ENCODE measurements at places on chromosomes 7 and 10.

GRCh38 chr7:132558815-132559214 is 17.5 kb downstream of the PLXNA4 start:
- DNase-seq: no peak

- DNase-seq: peak; percentile 49
Observed at GRCh38 chr10:58064714-58065528, 202.8 kb downstream of the IPMK start.

DNA sequence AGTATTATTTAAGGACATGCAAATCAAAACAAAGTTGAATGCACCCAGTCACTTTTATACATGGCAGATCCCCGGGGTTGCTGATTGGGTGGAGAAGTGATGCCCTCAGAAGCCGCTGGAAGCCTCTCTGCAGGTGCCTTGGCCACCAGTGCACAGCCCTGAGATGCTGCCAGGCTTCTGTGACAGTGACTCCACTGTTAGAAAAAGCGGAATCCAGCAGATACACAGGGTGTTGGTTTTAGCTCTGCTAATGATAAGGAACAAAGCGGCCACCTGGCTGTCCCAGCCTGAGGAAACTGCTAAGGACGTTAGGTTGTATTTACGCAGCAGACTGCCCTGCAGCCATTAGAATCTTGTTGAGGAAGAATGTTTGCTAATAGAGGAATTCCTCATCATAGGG is 47.5 kb downstream of the JAKMIP3 start:
- DNase-seq: no peak

GRCh38 chr7:32222251-32222900 is 152.2 kb upstream of the PDE1C start:
- DNase-seq: no peak

GRCh38 chr7:98286093-98286539 is 4.6 kb downstream of the BRI3 start:
- DNase-seq: peak; percentile 73

GRCh38 chr7:132076301-132077035 is 499.8 kb downstream of the PLXNA4 start:
- no peak for DNase-seq

GRCh38 chr7:69803699-69804516 is 205.6 kb downstream of the AUTS2 start:
- DNase-seq: no peak

DNA sequence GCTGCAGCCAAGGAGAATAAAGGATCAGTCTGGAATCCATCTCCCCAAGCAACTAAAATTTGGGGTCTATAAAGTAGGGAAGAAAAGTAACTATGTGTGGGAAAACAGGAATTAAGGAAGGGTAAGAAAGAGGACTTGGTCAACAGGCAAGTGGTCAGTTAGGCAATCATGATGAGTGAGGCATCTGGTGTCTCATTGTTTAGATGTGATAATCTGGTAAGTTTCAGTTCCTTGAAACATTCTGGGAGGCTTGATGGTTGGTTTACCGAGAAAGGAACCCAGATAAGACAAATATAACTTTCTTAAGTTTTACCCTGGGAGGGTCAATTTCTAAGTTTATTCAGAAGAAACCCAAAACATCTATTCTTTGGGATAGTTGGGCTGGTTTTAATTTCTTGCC is 22.3 kb downstream of the HYAL4 start:
- no peak for DNase-seq

DNA sequence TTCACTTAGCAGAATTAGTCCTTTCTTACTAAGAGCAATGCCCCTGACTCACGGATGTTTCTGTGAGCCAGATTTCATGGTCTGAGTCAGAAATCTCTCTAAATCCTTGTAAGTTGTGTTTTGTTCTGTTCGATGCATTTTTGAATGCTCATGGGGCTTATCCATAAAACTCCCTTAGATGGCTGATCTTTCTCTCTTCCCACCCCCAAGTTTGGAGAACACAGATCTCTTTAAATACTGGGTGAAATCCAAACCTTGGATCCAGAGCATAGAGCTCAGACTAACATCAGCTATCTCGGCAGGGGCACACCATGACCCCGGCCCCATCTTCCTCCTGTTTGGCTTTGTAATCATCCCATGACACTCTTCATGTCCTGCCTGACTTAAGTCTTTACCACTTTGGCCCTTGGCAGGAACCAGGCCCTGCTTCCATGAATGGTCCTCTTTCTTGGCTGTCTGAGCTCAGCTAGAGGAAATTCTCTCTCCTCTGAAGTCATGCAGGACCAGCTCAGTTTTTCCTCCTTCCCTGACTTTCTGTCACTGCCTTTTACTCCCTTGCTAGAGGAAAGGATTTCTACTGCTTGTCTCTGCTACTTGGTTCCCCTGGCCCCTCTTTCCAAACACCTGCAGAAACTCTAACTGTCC is 120.4 kb upstream of the RAB11FIP2 start:
- DNase-seq: no peak

GRCh38 chr10:94316560-94316959 is 46.2 kb downstream of the NOC3L start:
- no peak for DNase-seq

DNA sequence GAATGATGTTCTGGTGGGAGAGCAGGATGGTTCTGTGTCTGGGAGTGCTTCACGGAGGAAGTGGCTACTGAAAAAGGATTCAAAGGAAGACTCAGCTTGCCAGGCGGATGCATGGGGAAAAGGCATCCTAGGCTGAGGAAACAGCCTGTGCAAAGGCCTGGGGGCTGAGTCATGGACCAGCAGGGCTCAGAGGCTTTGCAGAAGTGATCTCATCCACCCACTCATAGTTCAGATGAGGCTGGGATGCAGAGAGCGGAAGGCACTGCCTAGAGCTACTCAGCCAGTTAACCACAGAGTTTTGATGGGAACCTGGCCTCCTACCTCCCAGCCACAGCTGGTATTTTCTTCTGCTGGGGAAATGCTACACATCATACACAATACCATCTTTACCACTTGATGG is 15.8 kb upstream of the ADAMTS14 start:
- peak; percentile 88 for DNase-seq

DNA sequence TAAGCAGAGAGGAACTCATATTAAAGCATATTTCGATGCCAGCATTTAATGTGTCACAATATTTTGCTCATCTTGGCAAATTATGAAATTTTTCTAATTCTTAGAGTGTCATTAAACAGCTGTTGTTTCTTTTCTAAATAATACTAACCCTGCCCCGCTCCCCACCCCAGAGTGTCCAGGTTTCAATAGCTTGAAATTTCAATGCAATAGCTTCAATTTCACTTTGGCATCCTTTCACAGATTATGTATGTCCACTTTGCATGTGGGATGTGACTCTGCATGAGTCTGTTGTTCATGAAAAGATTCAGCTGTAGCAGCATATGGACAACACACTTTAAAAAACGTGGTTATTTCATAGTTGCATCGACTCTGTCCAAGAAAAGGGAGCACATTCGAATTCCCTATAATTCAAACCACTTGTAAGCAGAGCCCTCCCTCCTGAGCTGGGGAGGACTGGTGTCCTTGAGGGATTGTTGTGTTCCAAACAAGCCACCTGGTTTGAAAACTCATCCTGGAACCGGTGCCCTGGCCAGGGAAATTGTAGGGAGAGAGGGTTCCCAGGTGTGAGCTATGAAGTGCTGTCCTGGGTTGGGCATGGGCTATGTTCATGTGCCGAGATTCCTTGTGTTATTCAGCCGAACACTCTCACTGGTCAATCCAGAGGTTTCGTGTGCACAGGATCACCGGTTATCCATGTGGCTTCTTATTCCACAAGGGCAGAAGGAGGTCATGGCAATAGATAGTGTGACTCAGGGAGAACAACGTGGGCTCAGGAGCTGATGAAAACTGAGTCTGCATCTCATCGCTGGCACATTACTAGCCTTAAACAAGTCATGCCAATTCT is 64.6 kb upstream of the CREB5 start:
- DNase-seq: no peak

- DNase-seq: no peak
Observed at GRCh38 chr10:20622531-20623211, 274.4 kb downstream of the NEBL start.

- DNase-seq: no peak
Observed at GRCh38 chr7:70303780-70304179, 705.5 kb downstream of the AUTS2 start.

- peak; percentile 8 for DNase-seq
Observed at GRCh38 chr10:108970016-108970415, 953.3 kb downstream of the XPNPEP1 start.

DNA sequence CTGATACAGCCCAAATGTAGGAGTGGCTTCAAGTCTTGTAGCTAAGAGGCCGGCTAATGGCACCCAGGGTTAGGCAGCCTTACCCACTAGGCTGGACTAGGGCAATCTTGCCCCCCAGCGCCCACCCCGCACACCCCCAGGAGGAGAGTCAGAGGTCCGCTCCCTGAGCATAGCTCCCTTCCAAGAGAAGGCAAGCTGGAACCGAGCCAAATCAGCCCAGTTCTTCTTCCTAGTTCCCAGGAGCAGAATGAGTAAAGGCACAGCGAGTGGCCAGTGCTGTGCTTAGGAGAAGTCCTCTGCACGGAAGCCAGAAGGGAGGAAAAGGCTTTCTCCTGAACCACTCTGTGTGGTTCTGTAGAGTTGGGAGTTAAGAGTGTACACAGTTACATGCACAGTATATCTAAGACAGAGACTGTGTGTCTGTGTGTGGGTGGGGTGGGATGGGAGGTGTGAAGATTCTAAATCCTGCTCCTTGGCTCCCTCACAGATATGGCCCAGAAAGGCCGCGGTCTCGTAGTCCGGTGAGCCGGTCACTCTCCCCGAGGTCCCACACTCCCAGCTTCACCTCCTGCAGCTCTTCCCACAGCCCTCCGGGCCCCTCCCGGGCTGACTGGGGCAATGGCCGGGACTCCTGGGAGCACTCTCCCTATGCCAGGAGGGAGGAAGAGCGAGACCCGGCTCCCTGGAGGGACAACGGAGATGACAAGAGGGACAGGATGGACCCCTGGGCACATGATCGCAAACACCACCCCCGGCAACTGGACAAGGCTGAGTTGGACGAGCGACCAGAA is 59.7 kb upstream of the PDCD4 start:
- no peak for DNase-seq

GRCh38 chr7:104621321-104621720 is 292.9 kb downstream of the LHFPL3 start:
- DNase-seq: no peak

DNA sequence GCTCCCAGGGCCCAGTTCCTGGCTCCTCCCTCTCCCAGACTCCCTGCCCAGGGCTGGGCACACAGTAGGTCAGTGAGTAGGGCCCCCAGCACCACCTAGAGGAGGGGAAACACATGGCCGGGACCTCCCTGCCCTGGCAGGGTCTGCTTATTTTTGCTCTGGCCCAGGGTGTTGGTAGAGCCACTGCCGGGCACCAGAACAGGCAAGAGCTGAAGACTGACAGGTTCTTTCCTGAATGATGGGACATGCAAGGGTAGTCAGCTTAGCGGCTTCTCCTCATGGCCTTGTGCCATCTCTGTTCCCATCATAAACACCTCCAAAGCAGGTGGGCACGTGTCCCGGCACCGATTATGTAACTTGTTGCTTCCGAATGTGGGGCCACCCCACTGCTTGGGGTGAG is 86.5 kb downstream of the NEURL1 start:
- no peak for DNase-seq

- no peak for DNase-seq
Observed at GRCh38 chr7:43044511-43044910, 67.9 kb upstream of the HECW1 start.

DNA sequence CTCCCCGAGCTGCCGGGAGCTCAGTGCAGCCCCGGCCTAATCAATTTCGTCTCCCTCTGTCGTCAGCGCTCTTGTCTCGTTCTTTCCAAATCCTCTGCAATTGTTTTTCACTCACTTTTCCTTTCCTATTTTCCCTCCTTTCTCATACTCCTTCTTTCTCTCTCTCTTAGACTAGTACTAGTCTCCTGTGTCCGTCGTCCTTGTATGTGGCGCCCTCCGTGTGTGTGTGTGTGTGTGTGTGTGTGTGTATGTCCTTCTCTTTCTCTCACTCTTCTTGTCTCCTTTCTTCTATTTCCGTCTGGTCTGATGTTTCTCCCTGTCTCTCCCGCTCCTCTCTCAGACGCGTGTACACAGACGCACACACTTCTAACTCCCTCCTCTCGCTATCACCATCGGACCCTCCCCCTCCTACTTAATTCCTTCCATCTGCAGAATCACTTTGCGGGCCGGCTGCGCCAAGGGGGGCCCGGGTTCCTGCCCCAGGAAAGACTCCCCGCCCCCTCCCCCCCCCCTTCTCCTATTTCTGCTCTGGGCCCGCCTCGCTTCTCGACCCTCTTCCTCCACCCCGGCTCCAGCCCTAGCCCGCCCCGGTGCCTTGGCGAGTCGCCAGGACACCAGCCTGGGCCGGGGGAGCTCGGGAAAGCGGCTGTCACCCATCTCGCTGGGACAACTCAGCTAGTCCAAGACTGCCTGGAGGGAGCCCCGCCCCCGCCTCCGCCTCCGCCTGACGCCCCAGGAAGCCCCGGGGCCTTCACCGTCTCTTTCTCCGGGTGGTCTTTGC is 743 bp upstream of the ZCCHC24 start:
- DNase-seq: peak; percentile 34

DNA sequence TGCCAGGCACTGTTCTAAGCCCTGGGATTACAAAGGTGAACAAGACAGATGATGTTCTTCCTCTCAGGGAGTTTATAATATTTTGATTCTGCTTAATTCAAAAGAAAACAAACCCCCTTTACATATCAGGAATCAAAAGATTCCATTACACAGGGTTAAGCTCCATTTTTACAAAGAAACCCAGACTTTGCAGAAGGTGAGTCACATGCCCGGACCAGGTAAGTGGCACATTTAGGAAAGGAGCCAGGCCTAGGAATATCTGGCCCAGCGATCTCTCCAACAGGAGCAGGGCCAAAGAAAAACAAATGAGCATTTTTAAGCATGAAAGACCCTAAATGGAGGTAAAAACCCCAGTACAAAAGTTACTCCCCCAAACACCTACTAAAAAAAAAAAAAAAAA is 1.1 kb downstream of the STN1 start:
- no peak for DNase-seq

- peak; percentile 57 for DNase-seq
Observed at GRCh38 chr10:110426294-110427181, 71.2 kb upstream of the DUSP5 start.

DNA sequence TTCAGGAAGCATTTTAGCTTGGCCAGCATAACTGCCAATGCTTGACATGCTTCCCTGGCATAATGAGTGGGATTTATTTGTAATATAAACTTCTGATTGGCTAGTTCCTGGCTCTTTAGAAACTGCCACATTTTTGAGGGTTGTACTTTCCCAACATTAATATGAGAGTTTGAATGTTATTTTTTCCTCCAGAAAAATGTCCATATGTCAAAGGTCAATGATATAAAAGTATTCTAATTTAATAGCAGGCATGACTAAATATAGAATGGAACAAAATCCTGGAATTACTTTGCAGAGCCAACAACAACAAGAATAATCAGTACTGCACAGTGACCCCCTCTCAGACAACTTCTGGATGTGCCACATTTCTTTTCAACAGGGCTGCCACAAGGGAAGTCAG is 352.6 kb downstream of the PRPF18 start:
- DNase-seq: no peak

- no peak for DNase-seq
Observed at GRCh38 chr7:158054611-158055010, 533.0 kb downstream of the PTPRN2 start.

- DNase-seq: peak; percentile 39
Observed at GRCh38 chr7:146115851-146116520, 615 bp upstream of the CNTNAP2 start.

GRCh38 chr7:37494926-37495325 is 46.3 kb upstream of the ELMO1 start:
- no peak for DNase-seq

Data from AG08396 (cell line).